ENCODE measurements at places on chromosomes 7 and 10.
A peak's percentile ranks its signal among the peaks of the same experiment; 100 is the strongest.

DNA sequence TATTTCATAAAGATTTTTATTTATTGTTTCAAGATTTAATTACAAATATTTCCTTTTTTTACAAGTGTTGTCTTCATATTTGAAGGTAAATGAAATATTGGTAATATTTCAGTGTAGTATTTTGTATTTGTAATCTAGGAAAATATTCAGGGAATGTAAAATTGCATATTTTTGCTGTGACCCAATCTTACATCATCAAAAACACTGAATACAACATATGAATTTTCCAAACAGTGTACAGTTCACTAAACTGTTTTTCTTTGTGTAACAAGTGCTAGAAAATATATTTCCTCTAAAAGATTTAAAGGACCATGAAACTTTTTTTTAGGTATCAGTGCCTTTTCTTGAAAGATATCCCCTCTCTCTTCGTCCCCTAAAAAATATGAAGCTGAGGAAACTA is 251.9 kb upstream of the KCND2 start:
- no peak for DNase-seq

DNA sequence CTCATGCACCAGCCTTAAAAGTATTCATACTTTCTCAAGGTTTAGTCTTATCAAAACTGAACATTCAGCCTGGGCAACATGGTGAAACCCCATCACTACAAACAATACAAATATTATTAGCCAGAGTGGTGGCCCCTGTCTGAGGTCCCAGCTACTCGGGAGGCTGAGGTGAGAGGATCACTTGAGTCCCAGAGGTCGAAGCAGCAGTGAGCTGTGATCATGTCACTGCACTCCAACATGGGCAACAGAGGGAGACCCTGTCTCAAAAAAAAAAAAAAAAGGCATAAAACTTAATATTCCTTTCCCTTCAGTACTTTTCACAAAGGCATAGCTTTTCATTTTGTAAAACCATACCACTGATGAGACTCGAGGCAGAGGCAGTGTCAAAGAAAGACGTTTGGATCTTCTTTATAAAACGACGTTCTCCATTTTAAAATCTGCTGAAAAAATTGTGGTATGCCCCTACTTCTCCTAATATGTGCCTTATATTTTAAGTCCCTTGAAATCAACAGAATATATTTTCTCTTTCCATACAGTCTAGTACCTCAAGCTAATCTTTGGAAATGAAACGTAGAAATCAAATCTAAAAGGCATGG is 1.9 kb downstream of the NSUN6 start:
- no peak for DNase-seq

DNA sequence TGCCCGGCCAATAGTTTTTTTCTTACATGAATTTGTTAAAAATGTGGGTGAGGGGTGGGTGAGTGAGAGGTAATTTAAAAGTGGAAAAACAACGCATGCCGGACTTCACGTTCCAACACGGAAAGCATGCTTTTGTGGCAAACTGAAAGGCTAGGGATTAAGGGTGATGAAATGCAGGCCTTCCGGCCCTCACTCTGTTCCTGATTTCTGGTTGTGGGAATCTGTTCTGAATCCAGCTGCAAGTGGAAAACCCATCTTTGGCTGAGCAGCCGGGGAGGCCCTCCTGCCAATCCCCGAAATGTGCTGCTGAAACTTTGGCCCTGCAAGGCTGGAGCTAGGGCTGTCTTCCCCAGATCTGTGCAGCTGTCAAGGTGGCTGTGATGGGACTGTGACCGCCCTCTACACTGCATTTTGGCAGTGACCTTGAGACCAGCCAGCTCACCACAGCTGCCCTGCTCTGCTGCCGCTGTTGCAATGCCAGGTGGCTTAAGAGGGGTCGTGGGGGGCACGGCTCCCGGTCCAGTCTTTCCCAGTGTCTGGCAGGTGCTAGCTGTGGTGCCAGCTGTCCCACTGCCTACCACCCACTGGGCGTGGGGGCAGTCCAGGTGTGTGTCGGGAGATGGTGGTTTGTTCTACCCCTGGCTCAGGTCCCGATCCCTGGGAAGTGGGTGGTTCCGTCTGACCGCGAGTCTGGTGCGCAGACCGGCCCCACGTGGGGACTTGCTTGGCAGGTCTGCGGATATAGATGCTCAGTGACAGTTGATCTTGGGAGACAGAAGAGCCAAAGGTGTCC is 39.0 kb downstream of the TET1 start:
- DNase-seq: peak; percentile 56

- DNase-seq: no peak
These were observed 220.6 kb upstream of the RHOBTB1 start for GRCh38 chr10:61164458-61165160.

DNA sequence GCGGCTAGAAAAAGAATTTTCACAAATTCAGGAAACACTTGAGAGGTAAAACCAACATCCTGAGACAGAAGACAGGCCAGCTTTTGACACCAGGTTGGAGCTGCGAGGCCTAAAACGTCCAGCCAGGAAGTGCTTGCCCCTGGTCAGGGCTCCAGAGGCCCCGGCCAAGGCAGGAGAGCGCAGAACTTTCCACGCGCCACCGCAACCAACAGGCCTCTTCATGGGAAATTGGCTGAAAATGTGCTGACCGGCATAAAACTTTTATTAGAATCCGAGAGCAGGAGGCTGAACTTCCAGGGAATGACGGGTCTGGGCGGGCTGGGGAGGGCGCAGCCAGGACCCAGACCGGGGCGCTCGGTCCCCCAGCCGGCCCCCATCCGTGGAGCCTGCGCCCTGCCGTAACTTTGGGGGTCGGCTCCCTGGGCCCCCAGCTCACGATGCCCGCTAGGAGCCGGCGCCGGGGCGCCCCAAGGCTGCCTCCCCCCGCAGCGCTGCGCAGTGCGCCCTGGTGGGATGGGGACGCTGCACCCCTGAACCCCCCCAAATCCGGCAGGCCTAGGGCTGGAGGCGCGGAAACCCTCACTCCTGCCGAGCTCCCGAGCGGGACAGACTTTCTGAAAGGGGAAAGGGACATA is 414.0 kb upstream of the MKI67 start:
- DNase-seq: peak; percentile 38

DNA sequence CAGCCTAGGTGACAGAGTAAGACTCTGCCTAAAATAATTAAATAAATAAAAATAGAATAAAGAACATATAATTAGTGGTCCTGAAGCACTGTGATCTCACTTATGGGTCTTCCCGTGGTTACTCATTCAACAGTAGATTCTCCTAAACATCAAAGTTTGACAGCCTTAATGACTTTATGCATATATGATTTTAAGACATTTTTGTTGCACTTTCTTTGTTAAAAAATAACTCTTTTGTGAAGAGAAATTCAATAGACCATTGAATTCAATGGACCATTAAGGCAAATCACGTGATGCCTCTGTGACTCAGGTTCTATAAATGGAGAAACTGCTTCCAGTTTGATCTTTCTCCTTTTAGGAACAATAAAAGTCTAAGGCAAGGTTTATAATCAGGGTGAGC is 59.6 kb downstream of the ATOH7 start:
- no peak for DNase-seq

GRCh38 chr10:45471059-45471458 is 97.0 kb downstream of the ALOX5 start:
- no peak for DNase-seq

- no peak for DNase-seq
These were observed 15.4 kb downstream of the COL13A1 start for GRCh38 chr10:69817078-69817581.

DNA sequence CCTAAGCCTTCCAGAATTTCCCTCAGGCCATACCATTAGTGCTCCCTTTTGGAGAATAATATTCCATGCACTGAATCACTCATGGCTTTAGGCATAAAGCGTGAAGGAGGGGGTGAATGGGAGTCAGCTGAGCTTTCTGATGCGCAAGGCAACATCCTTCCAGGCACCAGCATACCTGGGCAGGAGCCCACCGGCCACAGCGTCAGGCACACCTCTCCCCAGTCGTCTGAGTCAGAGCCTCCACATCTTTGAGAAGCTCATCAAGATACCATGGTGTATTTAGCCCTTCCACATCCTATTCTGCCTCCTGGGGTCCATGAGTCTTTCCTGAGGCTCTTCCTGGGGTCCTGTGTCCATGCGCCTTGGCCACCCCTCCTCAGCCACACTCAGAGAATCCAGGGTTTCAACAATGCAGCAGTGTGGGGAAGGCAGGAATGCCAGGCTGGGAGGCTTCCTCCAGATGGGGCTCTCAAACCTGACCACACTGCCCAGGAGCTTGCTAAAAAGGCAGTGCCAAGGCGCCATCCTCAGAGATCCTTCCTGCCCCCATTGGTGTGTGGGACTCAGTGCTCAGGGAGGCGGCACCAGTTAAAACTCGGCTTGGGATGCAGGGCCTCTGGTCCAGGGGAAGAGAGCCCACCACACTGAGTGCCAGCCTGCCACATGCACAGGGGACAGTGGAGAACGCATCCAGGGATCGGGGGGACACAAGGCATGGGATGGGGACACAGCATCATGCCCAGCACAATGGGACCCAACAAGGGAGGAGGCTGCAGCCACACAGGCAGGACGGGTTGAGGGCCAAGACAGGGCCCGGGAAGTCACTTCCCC is 31.6 kb downstream of the RASGEF1A start:
- peak; percentile 17 for DNase-seq

GRCh38 chr10:71975871-71976725 is 11.9 kb downstream of the CHST3 start:
- no peak for DNase-seq

DNA sequence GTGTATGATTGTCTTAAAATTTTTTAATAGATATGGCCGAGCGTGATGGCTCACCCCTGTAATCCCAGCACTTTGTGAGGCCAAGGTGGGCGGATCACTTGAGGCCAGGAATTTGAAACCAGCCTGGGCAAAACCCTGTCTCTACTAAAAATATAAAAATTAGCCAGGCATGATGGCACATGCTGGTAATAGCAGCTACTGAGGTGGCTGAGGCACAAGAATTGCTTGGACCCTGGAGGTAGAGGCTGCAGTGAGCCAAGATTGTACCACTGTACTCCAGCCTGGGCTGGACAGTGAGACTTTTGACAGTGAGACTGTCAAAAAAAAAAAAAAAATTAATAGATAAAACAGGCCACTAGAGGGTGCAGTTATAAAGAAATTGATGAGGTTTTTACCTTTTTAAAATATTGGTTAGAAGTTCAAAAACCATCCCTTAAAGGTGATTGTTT is 20.5 kb downstream of the NOM1 start:
- DNase-seq: no peak

- DNase-seq: no peak
These were observed 587.5 kb upstream of the MGMT start for GRCh38 chr10:128879441-128880140.

DNA sequence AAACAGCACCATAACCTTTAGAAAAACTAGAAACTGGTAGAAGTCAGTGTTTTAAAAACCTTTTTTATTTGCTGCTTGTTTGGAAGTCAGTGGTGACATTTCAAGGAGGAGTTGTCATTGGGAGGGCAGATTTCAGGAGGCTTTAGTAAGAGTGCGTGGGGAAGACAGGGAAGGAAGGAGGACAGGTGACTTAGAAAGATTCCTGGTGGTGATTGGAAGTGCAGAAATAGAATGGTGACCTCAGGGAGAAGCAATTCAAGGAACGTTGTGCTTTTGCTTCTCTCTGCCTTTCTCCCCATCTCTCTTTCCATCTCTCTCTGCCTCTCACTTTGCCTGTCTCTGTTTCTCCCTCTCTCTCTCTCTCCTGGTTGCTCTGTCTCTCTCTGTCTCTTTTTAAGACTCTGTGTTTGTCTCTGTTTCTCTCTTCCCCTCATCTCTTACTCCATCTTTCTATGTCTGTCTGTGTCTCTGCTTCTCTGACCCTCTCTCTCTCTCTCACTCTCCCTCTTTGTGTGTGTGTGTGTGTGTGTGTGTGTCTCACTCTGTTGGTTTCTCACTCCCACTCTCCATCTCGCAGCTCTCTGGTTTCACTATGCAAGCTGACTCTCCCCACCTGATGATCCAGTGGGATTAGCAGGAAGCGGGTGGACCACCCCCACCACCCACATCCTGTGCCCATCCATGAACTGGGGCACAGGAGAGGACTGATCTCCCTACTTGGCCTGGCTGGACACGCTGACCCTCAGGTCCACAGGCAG is 10.9 kb upstream of the PFKP start:
- no peak for DNase-seq

DNA sequence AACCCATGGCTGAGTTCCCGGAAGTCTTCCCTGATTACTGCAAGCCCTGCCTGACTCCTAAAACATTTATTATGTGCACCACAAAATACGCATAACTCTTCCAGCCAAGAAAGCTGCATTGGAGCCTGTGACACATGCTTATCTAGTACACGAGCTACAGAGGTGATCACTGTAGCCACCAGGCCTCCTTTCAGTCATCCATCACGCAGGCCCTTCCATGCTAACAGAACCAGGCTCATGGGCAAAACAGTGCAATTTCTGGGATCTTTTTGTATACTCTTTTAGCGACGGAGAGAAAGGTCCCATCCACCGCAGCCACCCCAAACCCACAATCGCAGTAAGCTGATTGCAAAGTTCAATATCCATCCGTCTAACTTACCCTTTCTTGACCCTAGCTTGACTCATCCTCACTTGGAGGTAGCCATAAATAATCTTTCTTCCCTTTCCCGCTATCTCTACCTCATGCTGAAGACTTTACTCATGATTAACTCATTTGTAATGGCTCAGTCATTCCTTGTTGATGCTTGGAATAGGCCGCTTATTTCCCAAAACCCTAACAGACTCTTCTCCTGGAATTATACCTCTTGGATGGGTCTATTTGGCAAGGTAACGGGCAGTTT is 1203.5 kb downstream of the TYW1 start:
- DNase-seq: no peak

DNA sequence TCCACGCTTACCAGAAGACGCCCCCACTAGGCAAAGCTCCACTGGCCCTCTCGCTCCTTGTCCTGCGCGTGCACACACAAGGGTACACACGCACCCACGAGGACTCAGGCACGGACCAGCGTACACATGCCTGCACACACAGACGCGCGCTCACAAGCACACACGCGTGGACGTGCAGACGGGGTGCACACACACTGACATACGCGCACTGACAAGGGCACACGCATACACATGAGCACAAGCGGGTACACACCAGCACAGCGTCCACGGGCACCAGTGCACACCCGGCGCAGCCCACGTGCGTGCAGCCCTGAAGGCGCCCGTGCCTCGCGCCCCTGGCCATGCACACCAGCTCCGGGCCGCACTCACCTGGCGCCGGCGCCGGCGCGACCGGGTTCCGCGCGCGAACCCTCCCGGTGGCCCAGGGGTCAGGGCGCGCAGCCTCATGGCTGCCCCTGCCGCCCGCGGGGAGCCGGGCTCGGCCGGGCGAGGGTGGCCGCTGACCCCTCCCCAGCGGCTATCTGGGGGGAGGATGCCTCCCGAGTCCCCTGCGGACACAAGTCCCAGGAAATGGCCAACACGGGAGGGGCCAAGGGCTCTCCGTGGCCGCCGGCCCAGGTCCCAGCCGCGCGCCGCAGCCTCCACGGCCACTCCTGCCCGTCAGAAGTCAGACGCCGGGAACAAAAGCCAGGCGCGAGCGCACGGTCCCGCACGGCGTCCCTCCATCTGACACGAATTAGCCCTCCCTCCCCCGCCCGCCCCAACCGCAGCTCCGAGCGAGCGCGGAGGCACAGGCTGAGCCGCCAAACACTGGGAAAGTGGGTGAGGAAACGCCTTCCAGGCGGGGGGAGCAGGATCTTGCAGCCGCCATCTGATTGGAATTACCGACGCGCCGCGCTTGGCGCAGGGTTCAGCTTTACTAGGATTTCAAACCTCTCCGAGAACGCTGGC is 45.0 kb downstream of the TNS3 start:
- DNase-seq: peak; percentile 50

All from H9 (cell line).